ENCODE measurements at places on chromosomes 1 and 21.
A peak's percentile ranks its signal among the peaks of the same experiment; 100 is the strongest.

- no peak for DNase-seq
These were observed 200.4 kb downstream of the FOXD2 start for GRCh38 chr1:47638240-47638639.

GRCh38 chr1:92567211-92567868 lies 80.6 kb upstream of the GFI1 start:
- DNase-seq: no peak

GRCh38 chr1:117654493-117655219 lies 48.8 kb downstream of the TENT5C start:
- DNase-seq: no peak

DNA sequence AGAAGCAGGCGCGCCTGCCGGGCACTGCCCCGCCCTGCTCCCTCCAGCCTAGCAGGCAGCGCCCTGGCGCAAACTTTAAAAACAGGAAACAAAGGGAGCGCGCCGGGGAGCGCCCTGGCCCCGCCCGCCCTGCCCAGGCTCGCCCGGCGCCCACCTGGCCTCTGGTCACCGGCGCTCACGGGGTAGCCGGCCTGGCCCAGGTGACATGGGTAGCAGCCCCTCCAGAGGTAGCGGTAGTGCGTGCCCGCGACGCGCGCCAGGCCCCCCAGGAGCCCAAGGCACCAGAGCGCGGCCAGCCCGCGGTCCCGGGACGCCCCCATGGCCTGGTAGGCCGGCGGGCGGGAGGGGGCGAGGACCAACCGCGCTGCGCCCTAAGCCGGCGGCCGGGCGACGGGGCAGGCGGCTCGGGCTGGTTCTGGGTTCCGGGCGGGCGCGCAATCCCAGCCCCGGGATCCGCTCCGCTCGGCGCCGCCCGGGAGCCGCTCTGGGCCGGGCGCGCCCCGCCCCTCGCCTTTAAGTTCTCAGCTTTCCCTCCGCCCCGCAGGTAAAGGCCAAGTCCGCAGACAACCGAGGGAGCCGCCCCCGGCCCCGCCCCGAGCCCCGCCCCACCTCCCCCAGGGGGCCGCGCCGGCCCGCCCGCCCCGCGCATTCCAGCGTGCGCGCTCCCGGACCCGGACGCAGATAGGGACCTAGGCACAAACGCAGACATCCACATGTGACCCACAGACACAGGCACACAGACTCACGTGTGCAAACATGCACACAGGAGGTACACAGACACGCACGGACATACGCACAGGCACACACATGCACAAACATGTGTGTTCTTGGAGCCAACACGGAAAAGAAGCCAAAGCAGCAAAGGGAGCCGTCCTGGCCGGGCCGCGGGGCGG lies 76.7 kb downstream of the ARHGEF16 start:
- peak; percentile 91 for DNase-seq

- DNase-seq: peak; percentile 29
These were observed 19.5 kb upstream of the RGSL1 start for GRCh38 chr1:182430263-182431068.

- DNase-seq: no peak
These were observed 38.1 kb upstream of the A3GALT2 start for GRCh38 chr1:33358795-33359503.

All from CD4-positive, alpha-beta T cell treated with Interleukin-6 at 100 ng/mL for 8 hours (primary cell).